Epithelial cell of proximal tubule (primary cell): ENCODE measurements at places on chromosomes 3 and 15. TPM values are rescaled to one million over a fixed set of nuclear protein-coding genes. Genes with fewer than 3 reads are reported as not detected.

CDHR4 gene
- not detected in 2 replicates for total RNA-seq

IP6K1 gene
- 27.5 and 30.7 TPM in 2 replicates for total RNA-seq

TEX264 gene
- total RNA-seq = 54.5 and 55.3 TPM in 2 replicates

EFHB gene
- 3.3 and 5.5 TPM in 2 replicates for total RNA-seq

OR5K2 gene
- total RNA-seq = not detected in 2 replicates

NBEAL2 gene
- 40.7 and 79.7 TPM in 2 replicates for total RNA-seq

SPESP1 gene
- total RNA-seq = 0.51 and 2.1 TPM in 2 replicates

LYZL4 gene
- total RNA-seq = not detected in 2 replicates

PPM1L gene
- 2.4 and 3.2 TPM in 2 replicates for total RNA-seq

ASB7 gene
- 7.9 and 9.5 TPM in 2 replicates for total RNA-seq

CBLB gene
- 5.9 TPM in 2 replicates for total RNA-seq

ARL8B gene
- 23.7 and 31.1 TPM in 2 replicates for total RNA-seq

OXSM gene
- total RNA-seq = 7.8 and 10.3 TPM in 2 replicates

HPS3 gene
- total RNA-seq = 30.7 and 32.7 TPM in 2 replicates

SEMA3F gene
- 36.0 and 58.6 TPM in 2 replicates for total RNA-seq

CSPG5 gene
- 0.65 and 2.2 TPM in 2 replicates for total RNA-seq

GOLGA8T gene
- not detected in 2 replicates for total RNA-seq

B2M gene
- 648 and 1,011 TPM in 2 replicates for total RNA-seq

IMPG2 gene
- total RNA-seq = under 0.01 TPM in 2 replicates

C3orf49 gene
- total RNA-seq = not detected in 2 replicates

DNA sequence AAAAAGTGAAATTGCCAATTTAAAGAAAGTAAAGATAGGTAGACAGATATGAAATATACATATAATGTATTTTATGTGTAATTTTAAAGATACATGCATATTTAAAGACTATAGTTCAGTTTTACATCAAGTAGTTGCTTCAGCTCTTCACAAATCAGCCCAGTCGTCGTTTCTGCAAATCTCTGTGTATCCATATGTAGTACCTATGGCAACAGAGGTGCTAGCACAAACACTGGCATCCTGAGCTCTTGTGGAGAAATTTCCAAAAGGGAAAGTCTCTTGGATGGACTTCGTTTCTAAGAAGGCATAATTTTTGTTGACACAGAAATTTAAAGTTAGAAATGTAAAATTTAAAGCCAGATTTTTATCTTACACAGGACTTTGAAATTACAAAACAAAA, 1284.7 kb downstream of the ROBO1 start:
- no peak for DNase-seq

DNA sequence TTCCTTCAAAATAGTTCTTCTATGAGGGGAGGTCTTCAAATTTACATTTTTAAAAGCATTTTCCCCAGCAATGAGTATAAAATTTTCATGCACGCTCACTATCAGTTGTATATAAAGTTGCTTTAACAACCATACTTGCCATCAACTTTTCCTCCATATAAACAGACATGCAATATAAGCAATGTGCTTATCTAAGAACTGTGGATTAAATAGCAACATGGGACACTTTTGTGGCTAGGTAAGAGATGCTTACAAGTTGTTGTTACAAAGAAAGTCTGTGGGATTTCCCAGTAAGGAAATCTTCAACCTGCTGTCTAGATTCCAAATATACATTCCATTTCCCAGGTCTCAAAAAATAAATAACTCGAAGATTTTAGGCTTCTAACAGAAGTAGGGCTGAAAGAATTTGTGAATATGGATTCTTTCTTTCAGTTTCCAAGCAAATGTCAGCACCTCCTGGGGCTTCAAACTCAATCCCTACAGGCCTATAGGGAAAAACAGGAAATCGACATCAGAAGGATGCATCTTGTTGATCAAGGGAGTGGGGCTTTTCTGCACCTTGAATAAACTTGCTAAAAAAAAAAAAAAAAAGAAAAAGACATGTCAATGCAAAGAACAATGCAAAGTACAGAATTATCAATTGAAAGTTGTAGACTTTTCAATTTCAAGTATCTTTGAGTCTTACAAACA, 16.1 kb downstream of the TNIK start:
- DNase-seq = no peak

- no peak for DNase-seq
Observed at GRCh38 chr15:54803134-54803808, 393.5 kb downstream of the RSL24D1 start.

DNA sequence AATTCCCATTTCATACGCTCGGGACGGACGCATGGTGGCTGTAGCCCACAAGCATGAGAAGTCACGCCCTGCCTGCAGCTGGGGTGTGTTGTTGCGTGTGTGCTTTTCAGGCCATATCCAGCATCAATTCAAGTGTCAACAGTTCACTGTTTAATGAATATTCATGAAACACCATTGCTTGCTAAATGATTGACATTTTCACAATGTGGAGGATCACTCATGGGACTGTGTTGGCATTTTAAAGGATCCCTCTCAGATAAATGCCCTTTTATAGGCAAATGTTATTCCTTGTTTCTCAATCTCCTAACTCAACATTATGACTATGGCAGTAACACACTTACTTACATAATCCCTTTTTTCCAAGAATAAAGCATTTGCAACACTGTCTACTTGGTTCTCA, 511.3 kb downstream of the GABRG3 start:
- no peak for DNase-seq

- no peak for DNase-seq
Observed at GRCh38 chr3:120410541-120410940, 40.3 kb downstream of the FSTL1 start.

GRCh38 chr3:24923570-24923969, 428.9 kb upstream of the THRB start:
- DNase-seq = peak; percentile 6

DNA sequence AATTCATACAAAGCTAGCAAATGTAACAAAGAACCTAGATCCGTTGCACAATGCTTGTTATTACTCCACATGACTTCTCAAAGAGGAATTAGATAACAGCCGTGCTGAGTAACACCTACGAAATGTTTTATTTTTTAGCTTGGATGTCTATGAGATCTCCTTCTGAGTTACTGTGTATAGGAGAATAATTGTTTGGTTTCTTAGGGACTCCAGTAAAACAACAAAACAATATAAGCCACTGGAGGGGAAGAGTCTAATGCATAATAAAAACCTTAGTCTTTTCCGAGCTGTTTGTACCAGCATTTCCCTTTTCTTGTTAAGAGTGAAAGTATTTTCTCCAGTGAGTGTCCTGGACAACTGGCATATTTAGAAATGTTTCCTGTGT, 15.6 kb downstream of the SNAP23 start:
- no peak for DNase-seq

DNA sequence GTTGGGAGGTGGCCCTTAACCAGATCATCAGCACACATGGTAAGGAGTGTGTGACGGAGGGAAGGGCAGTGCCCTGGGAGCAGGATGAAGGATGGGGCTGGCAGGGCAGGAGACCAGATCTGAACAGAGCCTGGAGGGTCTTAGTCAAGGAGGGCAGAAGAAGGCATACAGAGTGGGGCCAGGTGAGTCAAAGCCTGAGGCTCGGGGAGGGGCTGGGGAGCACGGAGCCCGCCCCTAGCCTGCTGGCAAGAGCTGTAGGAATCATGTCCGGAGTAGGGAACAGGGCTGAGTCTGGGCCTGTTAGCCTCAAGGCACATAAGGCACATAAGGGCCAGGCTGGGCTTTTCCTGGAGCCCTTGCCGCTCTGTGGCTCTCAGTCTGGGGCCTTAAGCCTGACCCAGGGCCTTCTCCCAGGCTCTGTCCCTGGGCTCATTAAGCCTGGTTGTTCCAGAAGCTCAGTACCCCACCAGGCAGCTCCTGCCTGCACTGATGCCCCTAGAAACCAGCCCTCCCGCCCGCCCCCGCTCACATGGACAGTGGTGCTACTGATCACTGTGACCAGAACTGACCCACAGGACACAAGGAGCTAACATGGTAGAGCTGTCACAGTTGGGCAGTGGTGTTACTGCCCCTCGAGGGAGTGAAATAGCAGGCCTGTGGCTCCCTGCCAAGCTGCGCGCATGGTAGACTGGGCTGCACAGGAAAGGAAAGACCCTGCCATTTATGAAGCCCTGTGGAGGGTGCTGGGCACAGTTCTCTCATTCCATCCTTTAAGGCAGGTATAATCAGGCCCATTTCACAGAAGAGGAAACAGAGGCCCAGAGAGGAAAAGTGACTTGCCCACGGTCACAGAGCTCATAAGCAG, 14.6 kb downstream of the ISG20 start:
- no peak for DNase-seq

DNA sequence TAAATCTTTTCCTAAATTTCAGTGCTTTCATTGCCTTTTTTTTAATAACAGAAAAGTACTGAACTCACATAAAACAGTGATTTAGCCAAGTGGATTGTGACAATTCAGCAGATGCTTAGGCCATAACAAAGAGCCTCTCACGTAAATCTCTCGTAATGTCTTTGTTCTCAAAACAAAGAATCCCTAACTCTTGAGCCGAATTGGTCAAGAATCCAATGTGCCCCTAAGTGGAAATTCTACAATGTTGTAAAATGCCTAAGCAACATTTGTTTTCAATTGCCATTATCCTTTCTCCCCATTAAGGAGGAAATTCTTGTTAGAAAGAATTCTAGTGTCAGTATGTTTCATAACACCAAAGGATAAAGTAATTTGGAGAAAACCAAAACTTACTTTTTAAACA, 235.7 kb upstream of the THBS1 start:
- DNase-seq = no peak

GRCh38 chr3:4751502-4752101, 227.6 kb upstream of the BHLHE40 start:
- peak; percentile 99 for DNase-seq

DNA sequence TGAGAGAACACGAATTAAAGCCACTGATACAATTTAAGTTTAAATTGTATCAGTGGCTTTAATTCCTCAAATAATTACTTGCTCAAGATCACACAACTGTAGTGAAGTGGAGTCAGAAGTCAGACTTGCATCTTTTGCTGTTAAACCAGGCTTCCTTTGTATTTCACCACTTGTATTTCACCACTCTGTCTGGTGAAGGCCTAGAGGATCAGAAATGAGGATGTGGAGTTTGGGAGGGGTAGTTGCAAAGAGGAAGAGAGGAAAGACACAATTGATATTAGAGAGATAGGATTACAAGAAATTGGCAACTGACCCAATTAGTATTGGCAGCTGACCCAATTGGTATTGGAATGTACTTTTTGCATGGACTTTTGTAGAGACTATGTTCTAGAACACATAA, 288.1 kb upstream of the GPR149 start:
- DNase-seq = no peak

GRCh38 chr3:36738702-36739101, 25.7 kb downstream of the DCLK3 start:
- DNase-seq = no peak

- DNase-seq = no peak
Observed at GRCh38 chr15:43957724-43958123, 130.9 kb downstream of the WDR76 start.

DNA sequence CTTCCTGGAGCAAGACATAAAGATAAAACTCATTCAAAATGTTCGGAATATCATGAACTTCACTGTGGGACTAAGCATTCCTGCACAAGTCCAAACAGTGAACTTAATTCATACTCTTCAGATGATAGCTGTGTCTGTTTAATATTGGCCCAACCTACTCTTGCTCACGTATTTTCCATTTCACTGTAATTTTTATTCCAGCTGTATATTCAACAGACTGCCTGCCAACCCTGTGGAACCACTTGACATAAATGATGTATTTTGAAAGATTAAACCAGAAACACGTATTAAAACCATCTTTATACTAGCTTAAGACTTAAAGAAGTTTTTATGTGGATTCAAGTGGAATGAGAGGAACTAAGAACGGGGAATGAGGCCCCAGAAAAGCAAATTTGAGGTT, 172.5 kb downstream of the TMEM108 start:
- no peak for DNase-seq

DNA sequence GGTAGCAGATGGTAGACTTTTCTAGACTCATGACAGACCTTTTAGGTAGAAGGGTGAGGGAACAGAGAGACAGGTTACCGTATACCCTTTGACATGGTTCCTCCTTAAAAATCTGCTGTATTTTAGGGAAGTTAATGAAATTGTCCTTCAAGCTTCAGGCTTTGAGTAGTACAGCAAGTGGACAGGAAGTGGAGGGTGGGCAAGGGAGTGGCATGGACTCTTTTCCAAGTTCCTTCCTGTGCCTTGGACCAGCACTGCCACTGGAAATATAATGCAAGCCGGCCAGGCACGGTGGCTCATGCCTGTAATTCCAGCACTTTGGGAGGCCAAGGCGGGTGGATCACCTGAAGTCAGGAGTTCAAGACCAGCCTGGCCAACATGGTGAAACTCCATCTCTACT, 156.1 kb upstream of the LRRFIP2 start:
- DNase-seq = no peak

- no peak for DNase-seq
Observed at GRCh38 chr15:66821307-66821706, 119.3 kb downstream of the SMAD6 start.

DNA sequence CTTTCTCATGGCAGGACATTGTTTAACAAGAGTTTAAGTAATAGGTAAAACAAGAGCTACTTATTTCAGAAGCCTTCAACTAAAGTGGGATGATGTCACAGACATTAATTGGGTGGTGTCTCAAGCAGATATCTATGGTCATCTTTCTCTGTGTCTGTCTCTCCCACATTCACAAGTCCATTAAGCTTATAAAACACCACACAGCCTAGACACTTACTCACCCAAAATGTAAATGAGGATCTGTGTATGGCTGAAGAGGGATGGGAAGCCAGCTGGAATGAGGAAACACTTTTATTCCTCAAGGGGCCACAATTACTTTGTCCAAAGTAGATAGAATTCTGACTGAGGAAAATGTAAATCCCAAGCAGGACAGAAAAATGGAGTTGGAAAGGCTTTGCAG, 183.8 kb downstream of the THRB start:
- DNase-seq = no peak

GRCh38 chr15:63046917-63047760, 4.6 kb downstream of the TPM1 start:
- DNase-seq = no peak

DNA sequence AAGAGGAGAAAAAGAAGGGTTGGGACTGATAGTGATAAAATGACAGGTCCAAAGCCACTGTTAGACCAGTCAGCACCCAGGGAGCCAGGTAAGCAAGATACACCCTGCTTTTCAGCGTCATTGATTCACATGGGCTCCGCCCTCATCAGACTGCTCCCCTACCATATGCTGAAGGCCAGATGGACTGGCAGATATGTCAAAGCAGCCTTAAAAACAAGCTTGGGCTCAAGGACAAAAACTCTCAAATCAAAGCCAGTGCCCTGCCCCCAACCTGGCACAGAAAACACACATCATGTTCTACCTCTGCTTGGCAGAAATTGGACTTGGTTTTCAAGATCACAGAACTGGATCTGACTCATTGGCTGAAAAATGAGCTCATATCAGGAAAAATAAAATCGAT, 33.4 kb downstream of the SH3BP5 start:
- DNase-seq = no peak

GRCh38 chr3:20096135-20096685, 56.0 kb downstream of the KAT2B start:
- DNase-seq = no peak

GRCh38 chr3:111906656-111907055, 47.6 kb downstream of the PHLDB2 start:
- no peak for DNase-seq

GRCh38 chr3:16759227-16759903, 125.4 kb upstream of the PLCL2 start:
- no peak for DNase-seq
